ENCODE measurements at places on chromosomes 3 and 15.

DNA sequence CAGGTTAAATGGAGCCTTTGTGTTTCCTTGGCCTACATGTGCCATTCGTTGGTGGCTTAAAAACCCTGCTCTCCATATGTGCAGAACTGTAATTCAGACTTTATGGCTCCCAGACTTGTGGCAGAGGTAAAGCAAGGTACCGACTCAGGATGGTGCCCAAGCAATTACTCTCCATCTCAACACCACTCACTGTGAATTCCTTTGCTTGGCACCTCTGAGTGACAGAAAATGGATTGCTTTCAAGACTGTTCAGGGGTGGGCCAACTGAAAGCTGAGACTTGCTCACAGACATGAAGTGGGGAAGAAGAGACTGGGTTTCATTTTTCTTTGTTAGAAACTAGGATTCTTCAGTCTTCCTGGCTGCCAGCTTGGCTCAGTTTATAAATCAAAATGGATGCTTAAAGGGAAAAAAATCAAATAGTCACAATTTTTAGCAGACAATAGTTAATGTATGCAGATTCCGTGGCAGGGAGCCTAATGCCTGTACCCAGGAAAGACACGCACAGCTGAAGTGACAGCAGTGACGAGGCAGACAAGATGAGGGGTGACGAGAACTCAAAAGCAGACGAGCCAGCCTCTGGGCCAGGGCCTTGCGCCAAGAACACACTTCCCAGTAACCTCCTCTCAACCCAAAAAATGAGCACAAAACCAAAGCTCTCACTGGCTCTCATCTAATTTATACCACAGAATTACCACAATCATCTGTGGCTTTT is 207.9 kb upstream of the SLC2A2 start:
- no peak for DNase-seq

DNA sequence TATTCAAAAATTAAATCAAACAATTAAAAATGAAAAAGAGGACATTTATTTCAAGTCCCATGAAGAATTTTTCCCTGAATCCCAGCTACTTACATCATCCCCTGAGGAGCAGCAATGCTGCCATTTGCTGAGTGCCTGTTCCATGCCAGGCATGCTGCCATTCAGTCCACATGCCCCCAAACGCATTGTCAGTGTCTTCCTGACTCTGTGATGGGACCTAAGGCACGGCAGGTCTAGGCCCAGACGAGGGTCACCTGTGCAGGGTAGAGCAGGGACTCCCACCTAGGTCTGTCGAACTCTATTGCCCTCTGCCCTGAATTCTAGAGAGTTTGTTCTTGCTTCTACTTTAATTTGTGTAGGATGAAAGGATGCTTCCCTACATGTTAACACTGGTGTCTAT is 7.0 kb downstream of the PSTPIP1 start:
- no peak for DNase-seq

DNA sequence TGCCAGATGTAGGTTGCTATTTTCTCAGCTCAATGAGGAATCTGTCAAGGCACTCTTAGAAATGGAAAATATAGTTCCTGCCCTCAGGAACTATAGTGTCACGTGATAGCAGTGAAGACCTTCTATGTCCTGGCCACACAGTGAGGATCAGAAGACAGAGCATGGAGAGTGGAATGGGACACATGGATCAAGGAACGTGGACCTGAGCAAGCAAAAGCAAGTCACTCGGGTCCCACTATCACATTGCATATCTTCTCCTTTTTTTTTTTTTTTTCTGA is 21.2 kb downstream of the SMAD3 start:
- no peak for DNase-seq

- DNase-seq, result no peak
These were observed 228.9 kb upstream of the MRPL3 start for GRCh38 chr3:131731709-131732108.

DNA sequence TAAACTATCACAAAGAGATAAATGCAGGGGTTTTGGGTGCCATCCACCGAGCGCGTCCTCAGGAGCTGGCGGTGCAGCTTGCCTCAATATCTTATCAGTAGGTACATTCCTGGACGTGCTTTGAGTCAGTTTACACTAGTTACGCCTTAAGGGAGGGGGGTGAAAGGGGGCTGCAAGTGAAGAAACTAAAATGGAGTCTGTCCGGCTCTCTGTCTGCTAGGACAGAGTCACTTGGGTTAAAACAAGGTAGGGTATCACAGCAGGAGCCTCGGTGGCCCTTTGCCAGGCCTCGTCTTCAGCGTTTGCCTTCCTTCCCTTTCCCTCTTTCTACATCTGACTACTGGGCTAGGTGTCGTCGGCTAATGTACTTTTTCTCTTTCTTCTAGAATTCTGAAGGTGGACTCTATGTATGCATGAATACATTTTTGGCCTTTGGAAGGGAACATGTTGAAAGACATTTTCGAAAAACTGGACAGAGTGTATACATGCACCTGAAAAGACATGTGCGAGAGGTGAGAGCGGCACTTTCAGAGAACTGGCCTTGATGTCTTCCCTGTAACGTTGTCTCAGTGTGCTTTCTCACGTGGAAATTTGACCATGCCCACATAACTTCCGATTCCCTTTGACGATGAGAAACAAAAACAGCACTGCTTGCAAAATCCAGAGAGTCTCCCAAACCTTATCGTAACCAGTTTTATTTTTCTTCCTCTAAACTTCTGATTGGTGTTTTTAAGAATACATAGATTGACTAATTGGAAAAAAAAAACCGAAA is 28.8 kb downstream of the USP13 start:
- DNase-seq, result no peak

DNA sequence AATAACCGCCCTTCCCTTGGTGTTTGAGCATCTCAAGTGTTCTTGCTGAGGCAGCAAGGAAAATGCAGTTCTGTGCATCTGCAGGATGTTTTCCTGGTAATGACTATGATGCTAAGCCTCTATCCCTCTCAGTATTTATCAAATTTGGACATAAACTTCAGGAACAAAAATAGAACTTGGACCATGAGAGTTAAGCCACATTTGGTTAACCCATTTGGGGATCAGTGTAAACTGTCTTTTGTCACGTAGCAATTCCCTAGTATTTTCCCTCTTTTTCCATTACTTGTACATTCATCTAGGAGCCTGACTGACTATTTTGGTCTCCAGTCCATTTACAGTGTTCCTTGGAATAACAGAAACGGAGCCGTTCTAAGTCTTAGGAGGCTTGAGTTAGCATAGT is 250.8 kb downstream of the RBMS3 start:
- no peak for DNase-seq

DNA sequence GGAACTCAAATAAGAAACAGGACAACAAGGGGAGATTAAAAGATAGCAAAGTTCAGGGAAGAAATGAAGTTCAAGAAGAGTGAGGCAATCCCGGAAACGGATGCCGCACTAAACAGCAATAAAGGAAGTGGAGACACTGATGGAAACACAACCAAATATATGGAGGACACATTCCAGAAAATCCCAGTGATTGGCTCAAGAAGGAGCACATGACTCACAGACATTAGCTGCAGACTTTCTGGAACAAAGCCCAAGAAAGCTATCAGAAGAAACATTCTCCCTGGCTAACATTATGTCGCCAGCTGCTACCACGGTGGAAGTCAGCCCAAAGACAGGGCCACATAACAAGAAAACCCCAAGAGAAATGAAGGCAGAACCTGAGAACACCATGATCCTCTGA is 18.1 kb upstream of the VGLL4 start:
- DNase-seq, result no peak

GRCh38 chr3:48617559-48617958 is 4.0 kb downstream of the TMEM89 start:
- DNase-seq, result no peak

DNA sequence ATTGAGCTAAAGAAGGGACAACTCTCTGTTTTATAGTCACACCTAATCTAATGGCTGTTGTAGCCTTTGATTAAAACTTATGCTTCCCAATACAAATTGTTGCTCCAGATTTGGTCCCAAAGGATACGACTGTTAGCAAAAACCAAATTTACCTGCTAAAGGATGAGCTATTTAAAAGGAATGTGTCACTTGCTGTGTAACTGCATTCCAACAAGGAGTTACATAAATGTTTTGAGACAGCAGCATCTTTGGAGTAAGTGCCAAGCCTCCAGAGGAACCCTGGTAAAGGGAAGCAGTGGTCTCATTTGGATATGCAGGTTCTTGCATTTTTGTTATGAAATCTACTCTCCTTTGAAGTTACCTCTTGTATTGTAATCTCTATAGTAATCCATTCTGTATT is 233.3 kb downstream of the THSD4 start:
- no peak for DNase-seq

- no peak for DNase-seq
These were observed 93.4 kb upstream of the STRIT1 start for GRCh38 chr3:155386919-155387318.

GRCh38 chr3:164352991-164353390 is 725.3 kb downstream of the SI start:
- DNase-seq, result no peak

DNA sequence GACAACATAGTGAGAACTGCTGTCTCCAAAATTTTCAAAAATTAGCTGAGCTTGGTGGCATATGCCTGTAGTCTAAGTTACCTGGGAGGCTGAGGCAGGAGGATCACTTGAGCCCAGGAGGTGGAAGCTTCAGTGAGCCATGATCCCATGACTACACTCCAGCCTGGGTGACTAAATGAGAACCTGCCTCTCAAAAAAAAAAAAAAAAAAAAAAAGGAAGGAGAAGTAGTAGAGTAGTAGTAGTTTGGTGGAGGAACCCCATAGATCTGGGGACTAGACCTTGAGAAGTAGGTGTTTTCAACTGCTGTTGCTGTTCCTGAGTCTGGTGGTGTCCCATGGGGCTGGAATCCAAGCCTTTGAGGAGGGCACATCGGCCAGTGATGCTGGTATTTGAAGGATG is 38.4 kb upstream of the UBE2E2 start:
- DNase-seq, result no peak

GRCh38 chr3:72303926-72304325 is 519.0 kb upstream of the PROK2 start:
- DNase-seq, result no peak

DNA sequence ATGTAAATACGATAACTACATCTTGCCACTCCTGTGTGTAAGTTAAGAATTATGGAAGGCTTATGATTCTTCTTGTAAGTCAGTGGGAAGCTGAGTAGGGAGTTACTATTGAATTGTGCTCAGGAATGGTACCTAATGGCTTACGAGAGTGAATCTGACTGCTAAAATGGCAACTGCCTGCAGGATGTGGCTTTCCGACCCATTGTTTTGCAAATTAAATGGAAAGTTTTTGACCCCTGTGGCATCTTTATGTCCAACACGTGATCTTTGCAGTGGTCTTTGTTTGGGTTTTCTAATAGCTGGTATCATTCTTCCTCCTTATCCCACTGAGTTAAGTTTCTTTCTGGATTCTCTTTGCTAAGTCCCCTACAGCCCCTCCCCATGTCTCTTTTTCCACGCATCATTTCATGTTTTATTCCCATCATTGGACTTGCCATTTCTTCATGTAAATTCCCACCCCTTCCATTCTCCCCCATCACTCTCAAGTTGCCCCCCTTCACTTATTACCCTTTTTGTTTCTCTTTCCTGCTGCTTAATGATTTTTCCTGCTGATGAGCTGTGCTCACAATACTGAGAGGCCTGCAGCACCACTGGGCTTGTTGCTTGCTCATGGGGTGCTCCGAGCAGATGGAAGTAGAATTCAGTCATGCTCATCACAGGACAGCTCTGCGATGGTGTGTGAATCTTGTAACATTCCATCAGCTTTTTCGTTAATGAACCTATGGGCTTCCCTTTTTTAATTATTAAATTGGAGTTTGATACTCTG is 428.2 kb upstream of the IL12A start:
- no peak for DNase-seq

GRCh38 chr3:30626443-30627180 is 20.2 kb downstream of the TGFBR2 start:
- DNase-seq, result no peak

DNA sequence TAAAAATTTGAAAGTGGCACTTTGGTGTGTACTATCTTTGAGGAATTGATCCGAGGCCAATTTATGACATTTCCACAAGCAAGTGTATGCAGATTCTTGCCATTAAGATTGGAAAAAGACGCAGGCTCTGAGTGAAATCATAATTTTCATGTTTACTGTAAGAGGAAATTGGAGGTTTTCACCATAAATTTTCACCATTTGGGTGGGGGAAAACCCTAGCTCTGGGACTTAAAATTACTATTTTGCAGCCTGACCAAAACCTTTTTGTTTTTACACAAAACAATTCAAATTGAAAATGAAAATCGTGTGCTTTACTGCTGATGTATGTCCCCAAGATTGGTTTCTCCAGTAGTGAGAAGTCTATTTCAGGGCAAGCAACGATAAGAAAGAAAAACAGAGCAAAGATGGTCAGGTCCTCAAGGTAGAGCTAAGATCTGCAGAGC is 282.6 kb downstream of the FOXP1 start:
- no peak for DNase-seq

GRCh38 chr3:155640098-155640497 is 104.8 kb downstream of the PLCH1 start:
- DNase-seq, result no peak

GRCh38 chr3:136250903-136251460 is 842 bp downstream of the PCCB start:
- no peak for DNase-seq

DNA sequence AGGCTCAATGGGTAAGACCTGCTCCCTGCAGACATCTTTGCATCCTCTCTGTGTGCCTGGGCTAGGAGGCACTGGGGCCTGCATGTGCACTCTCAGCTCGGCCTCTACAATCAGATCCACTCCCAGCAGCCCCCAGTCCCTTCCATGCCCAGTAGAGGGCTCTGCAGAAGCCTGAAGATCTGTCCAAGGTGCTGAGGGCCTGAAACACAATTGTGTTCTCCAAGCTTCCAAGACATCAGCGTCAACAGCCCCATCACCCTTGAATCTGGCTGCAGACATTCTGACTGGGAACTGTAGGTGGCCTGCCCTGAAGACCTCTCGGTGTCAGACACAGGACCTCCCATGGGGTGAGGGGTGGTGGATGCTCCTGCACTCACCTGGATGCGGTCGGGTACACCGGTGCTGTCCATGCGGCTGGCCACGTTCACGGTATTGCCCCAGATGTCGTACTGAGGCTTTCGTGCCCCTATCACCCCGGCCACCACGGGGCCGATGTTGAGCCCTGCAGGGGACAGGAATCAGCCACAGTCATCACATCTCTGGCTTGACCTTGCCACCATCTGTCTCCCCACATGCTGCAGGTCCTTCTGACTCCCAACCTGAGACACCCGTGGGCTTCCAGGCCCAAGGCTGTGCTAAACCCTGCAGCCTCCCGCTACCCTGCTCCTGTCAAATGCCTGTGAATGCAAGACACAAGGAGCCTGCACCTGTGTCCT is 84.7 kb downstream of the SEC22A start:
- DNase-seq, result no peak
